ENCODE measurements at places on chromosomes 11 and 22.
A peak's percentile ranks its signal among the peaks of the same experiment; 100 is the strongest.

GRCh38 chr22:23544852-23545251 lies 35.2 kb downstream of the IGLL1 start:
- no peak for DNase-seq

DNA sequence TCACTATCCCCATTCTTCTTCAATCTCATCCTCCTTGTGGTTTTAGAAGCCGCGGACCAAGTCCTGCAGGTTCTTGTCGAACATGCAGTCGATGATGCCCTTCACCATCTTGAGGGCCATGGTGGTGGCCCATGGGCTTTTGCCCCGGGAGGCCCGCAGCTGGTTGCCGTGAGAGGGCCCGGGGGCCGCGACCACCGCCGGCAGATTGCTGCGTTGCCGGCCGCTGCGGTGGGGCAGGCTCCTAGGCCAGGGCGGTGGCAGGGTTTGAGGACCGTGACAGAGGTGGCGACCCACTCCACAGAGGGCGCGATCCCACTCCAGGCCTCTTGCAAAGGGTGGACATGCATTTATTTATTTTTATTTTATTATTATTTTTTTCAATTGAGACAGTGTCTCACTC lies 67.0 kb downstream of the APOL5 start:
- no peak for DNase-seq

DNA sequence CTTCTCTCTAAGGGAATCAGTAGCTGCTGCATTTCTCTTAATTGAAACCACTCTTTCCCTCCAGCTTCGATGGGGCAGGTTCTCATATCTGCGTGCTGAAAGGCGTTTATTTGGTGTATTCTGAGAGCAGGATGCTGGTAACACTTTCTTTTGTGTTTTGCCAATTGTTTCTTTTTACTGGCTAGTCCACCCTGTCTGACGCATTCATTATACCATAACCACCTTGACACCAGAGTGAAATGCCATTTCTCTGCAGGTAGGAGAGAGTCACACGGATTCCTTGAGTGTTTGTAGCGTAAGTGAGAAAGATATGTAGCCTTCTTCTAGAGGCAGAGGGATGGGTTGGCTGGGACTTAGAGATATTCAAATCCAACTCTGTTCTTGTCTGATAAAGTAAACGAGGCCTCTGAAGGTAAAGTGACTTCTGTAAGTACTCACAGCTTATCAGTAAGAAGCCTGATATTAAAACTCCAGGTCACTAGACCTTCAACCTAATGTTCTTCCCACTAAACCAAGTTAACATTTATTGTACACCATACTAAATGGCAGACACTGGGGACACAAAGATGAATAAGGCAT lies 21.4 kb downstream of the CD44 start:
- DNase-seq: no peak

- DNase-seq: peak; percentile 34
These were observed 1.1 kb upstream of the GNB1L start for GRCh38 chr22:19855504-19856409.

- DNase-seq: no peak
These were observed 142.8 kb upstream of the MTNR1B start for GRCh38 chr11:92826603-92827002.

- DNase-seq: no peak
These were observed 94.3 kb downstream of the ZNF280B start for GRCh38 chr22:22414266-22414665.

- no peak for DNase-seq
These were observed 14.4 kb downstream of the ETS1 start for GRCh38 chr11:128572965-128573364.

- DNase-seq: no peak
These were observed 267.9 kb downstream of the CASP12 start for GRCh38 chr11:104630352-104630751.

DNA sequence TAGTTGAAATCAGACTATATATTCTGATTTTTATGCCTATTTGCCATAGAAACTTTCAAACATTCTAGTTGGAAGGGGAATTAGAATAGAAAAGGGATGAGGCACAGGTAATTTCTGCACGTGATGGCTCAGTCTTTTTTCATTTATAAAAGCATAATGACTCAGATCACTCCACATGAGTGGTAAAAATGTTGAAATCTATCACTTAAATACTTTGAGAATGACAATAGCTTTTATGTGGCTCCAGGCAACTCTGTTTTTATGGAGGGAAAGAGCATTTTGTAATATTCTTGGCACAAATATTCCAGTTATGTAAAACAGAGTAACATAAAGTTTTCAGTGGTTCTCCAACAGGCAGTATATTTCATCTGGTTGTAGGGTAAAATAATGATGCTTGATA lies 5.9 kb upstream of the MMP3 start:
- no peak for DNase-seq
